NCI-H2081 (cell line): ENCODE measurements at places on chromosomes 1 and 21.

GRCh38 chr1:240234485-240235210 lies 143.0 kb downstream of the FMN2 start:
- no peak for DNase-seq

DNA sequence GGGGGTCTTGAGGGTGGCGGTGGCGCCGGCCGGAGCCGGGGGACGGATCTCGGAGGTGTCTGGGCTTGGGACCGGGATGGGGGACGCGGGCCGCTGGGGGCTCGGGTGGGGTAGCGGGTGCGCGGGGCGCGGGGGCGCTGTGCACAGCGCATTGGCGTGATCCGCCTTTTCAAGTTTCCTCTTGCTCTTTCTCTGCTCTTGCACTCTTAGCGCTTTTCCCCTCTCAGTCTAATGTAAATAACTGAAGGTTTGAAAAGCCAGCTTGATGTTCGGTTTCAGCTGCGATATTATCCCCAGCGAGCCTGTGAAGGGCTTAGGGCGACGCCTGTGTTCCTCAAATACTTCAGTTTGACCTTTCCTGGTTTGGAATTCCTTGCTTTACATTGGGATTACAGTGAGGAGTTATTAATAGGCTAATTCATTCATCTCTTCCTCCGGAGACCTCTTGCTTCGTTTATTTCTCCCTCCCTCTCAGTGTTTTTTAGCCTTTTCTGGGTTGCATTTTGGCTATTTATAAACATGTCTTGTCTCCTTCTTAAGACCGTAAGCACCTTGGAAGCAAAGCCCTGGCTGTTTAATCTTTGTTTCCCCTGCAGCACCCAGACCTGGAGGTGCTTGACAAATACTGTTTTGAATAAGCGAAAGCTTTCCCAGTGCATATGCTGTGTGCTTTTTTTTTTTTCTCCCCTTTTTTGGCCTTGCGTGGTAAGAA lies 693 bp downstream of the RAB4A start:
- DNase-seq = no peak

DNA sequence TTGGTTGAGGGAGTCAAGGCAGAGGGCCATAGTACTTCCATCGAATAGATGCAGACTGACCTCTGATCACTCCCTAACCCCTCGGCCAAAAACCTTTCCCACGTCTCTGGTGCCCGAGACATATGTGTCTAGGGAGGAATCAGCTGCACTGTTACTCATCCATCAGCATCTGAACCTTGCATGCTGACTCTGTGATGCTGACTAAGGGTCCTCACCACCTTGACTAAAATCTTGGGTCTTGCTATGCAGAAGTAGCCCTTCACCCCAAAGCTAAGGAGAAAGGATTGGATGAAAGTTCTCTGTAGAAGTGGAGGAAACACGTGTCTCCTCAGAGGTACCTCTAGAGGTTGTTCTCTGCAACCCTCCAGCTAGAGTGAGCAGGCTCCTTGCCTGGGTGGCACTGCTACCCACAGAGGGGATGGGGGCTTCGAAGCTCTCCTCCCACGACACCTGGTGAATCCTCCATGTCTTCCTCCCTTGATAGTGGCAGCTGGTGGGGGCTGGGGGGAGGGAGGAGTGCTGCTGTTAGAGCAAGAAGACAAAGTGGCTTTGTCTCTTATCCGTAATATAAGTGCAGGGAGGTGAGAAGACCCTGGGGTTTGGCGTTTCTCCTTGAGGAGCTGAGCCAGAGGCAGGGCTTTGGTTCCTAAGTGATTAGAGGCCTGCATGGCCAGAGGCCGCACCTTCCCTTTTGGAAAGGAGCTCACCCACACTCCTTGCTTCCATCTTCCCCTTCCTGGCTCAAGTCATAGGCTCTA lies 45.1 kb downstream of the ATP2B4 start:
- no peak for DNase-seq

DNA sequence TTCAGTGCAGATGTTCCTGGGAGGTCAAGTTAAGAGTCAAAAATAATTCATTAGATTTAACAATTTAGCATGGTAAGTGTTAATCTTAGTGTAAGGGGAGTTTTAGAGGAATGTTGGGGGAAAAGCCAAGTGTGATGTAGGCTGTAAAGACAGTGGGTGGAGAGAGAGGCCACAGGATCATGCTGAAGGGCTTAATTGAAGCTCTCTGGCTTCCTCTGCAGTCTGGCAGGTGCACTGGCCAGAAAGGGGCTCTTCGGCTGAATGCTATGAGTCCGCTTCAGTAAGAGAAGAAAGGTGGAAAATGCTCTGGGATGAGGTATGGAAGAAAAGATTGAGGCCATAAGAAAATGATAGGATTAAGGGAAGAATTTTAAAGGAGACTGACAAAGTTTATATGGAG lies 3.0 kb downstream of the BRDT start:
- DNase-seq = no peak

- DNase-seq = peak; percentile 41
Observed at GRCh38 chr1:221612047-221612777, 129.7 kb downstream of the DUSP10 start.
